Karpas-422 (cell line): ENCODE measurements at places on chromosomes 4 and X.
A peak's percentile ranks its signal among the peaks of the same experiment; 100 is the strongest.

GRCh38 chrX:413322-414201, 26.9 kb upstream of the PPP2R3B start:
- DNase-seq = no peak

GRCh38 chr4:55080174-55080865, 45.1 kb downstream of the KDR start:
- DNase-seq = no peak

DNA sequence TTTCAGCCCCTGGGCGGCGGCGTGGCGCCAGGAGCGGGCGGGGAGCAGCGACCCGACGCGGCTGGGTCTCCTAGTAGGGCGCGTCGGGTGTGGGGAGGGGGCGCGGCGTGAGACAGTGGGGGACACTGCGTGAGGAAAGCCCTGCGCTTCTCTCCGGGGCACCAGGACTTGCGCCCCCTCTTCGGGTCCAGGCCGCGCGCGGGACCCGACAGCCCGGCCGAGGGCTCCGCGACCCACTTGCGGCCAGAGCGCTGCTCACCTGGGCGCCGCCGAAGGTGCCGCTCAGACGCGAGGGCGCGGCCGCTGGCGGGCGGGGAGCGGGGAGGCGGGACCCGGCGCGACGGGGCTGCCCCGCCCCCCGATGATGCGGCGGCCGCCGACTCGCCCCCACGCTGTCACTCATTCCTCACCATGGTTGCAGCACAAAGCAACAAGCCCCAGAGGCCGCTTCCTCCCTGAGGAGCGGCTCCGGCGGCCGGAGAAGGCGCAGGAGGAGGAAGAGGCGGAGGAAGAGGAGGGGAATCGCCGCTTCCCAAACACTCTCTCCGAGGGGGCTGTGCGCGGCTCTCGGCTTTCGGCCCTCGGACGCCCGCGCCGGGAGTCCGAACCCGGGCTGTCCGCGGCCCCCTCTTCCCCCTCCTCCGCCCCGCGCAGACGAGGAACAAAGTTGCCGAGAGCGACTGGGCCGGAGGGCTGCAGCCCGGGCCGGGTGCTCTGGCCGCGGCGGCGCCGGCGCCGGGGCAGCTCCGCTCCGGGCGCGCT, at the start of gene RAPGEF2:
Gene RAPGEF2 (plus strand): TSS at position 458 of the 762 bp plus-strand sequence. CDS start 1,084 bp downstream, outside the sequence.
- DNase-seq = peak; percentile 95

GRCh38 chr4:72338060-72338459, 231.0 kb downstream of the ADAMTS3 start:
- no peak for DNase-seq
